ENCODE measurements at places on chromosomes 11 and 22.

GRCh38 chr11:58394195-58394594, 12.5 kb downstream of the OR5B3 start:
- peak; percentile 10 for DNase-seq

- DNase-seq, result no peak
Measured at GRCh38 chr11:12261551-12261950, 115.8 kb upstream of the PARVA start.

GRCh38 chr11:27040302-27041115, at the start of gene BBOX1:
BBOX1 (plus strand) TSS chr11:27040815; CDS start chr11:27055431, 14,616 bp downstream.
- DNase-seq, result peak; percentile 8

DNA sequence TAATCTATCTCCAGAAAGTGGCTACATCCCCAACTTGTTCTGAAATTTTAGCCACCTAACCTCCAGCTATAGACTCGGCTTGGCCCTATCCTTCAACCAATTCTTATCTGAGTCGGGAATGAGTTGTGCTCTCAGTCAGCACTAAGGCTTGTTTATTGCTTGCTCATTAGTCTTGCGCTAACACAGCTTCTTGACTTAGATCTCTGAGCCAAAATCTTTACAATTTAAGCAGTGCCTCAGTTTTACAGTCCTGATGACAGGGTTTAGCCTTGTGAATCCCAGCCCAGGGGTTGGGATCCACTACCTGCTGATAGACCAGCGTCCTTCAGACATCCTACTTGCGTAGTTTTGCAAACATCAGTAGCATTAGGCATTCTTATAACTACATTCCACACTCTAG, 144.6 kb downstream of the NOX4 start:
- DNase-seq, result no peak

DNA sequence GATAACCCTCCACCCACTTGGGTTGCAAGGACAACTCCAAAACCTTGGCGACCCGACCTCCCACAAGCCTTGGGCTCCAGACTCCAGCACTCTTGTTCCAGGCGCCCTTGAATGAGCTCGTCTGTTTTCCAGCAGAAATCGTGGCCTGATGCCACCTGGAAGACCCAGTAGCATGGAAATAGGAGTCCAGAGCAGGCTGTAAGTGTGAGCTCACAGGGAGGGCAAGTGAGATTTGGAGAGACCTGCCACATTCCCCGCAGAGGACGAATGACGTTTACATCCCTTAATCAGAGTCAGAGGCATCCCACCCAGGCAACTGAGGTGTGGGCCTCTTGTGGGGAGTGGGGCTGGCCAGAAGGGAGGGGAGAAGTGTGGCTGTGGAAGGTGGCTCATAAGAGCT, 71.9 kb downstream of the LDLRAD3 start:
- no peak for DNase-seq

- DNase-seq, result no peak
Measured at GRCh38 chr11:12008790-12009616, 577 bp upstream of the DKK3 start.

GRCh38 chr22:50419116-50419515, 55.7 kb downstream of the SBF1 start:
- DNase-seq, result no peak

- DNase-seq, result no peak
Measured at GRCh38 chr11:18972336-18972735, 33.1 kb upstream of the MRGPRX1 start.

DNA sequence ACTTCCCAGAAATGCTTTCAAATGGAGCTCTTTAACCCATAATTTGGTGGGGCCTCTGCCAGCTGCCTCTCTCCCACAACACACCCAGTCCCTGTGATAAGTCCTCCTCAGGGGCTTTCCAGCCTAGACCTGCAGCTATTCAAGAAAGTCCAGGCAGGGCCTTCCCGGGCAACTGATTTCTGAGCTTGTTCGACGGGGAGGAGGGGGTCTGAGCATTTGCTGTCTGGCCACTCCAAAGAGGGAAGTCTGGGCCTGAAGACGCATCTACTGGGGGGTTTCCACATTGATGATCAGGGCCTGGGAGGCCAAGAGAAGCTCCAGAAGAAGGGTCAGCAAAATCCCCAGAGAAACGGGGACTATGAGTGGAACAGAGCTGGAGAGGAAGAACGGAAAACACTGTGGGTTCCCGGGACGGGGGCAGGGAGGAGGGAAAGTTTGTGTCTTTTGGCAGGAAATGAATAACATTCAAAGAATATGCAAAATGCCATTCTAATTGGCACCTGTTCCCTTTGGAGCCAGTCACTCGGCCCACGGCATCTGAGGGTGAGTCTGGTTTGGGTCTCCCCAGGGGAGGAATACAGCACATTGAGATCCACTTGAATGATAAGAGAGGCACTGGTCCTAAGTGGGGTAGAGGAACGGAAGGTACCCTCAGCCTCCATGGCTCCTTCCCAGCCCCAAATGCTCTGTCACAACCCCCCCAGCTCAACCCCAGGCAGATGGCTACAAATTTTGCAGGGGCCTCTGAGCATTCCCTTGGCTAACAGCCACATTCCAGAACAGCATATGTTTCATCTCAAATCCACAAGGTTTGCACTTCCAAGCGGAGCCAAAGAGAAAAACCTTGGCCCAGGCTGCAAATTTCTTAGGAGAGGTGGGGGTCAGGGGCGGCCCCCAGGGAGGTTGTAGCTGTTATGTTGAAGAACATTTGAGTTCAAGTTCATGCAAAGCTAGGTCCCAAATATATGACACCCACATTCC, 72.0 kb downstream of the RPUSD4 start:
- no peak for DNase-seq

DNA sequence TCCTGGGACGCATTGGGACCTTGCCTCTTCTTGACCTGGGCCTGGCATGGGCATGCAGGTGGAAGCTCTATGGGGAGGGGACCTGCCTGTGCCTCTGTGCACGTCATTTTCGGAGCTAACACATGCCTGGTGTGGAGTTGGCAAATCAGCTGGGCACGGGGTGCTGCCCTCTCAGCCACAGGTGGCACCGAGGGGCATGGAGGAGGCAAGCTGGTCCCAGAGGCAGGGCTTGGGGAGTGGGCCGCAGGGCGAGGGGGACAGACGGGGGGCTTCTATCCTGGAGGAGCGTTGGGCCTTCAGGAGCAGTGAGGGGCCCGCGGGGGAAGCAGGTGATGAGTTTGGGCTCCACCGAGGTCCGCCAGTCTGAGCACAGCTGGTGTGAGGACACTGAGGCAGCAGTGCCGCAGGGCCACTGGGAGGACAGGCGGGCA, 362.0 kb downstream of the TBC1D22A start:
- DNase-seq, result no peak

DNA sequence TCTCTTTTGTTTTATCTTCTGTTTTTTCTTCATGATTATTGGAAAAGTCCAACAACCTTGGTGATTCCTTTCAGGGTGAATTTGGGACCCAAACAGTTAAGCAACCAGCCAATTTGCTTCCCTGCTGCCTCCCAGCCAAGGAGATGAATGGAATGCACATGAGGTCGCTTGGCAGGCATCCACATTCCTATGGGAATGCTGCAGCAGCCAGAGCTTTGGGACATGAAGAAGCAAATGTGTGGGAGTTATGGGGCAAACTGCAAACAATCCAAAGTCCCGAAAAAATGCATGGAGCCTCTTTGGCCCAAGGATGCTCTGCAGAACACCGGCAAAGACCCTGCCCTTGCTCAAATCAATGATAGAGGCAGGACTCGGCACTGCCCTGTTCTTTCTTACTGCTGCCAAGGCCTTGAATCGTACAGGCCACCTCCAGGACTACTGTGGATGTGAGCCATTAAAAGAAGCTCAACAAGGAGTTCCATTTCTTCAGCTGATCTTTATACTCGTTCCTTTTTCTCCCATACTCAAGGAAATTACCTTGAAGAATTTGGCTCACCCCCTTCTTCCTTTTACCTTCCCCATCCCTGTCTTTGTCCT, 117.3 kb upstream of the TEAD1 start:
- peak; percentile 49 for DNase-seq

GRCh38 chr11:26078231-26078821, 253.6 kb upstream of the ANO3 start:
- DNase-seq, result no peak

DNA sequence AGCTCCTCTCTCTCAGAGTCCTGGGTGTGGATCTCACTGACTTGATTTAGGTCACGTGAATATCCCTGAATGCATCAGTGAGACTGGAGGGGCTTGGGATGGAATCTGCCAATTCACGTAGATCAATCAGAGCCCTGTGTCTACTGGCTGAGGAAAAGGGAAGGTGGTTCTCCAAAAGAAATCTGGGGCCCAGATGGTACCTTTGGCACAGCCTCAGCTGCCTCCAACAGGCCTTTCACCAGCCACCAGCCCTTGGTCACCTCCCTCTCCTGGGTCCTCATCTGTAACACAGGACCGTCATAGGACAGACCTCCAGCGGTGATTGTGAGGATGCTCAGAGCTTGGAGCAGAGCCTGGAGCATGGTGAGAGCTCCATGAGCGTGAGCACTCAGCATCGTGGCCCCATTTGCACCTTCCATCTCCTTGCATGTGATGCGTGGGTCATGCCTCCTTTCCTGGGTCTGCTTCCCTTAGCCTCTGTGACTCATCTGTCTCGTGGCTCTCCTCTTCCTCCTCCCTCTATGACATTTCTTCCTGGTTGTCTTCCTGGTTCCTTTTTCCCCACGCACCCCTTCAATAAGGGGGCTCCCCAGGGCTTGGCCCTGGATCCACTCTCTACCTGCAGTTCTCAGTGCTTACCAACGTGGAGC, 7.5 kb upstream of the MIEF1 start:
- DNase-seq, result no peak

- DNase-seq, result no peak
Measured at GRCh38 chr22:17910561-17911311, 113.6 kb downstream of the MICAL3 start.

DNA sequence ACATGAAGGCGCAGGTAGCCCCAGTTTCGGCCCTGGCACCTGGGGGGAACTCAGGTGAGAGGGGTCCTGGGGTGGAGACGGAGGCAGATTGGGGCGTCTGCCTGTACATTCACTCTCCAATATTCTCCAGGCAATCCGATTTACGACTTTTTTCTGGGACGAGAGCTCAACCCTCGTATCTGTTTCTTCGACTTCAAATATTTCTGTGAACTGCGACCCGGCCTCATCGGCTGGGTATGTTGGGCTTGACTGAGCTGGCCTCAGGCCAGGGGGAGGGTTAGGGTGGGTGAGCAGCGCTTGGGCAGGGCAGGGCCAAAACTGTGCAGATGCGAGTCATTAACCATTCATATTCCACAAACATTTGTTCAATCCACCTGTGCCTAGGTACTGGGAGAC, 1.7 kb downstream of the TM7SF2 start:
- DNase-seq, result no peak

DNA sequence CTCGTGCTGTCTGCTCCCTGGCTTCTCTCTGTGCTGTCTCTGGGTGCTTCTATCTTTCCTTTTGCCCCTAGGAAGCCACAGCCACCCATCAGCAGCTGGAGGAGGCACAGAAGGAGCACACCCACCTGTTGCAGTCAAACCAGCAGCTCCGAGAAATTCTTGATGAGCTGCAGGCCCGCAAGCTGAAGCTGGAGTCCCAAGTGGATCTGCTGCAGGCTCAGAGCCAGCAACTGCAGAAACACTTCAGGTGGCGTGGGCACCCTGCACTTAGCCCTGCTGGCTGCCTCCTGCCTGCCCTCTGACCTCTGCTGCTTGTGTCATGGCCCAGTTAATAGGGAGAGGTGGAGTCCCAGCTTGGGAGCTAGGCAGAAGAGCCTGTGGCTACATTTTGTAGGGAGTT, 67.8 kb downstream of the CEP164 start:
- no peak for DNase-seq

GRCh38 chr11:84884836-84885235, 742.3 kb downstream of the DLG2 start:
- no peak for DNase-seq

GRCh38 chr11:7495882-7496551, 10.7 kb downstream of the OLFML1 start:
- DNase-seq, result no peak

DNA sequence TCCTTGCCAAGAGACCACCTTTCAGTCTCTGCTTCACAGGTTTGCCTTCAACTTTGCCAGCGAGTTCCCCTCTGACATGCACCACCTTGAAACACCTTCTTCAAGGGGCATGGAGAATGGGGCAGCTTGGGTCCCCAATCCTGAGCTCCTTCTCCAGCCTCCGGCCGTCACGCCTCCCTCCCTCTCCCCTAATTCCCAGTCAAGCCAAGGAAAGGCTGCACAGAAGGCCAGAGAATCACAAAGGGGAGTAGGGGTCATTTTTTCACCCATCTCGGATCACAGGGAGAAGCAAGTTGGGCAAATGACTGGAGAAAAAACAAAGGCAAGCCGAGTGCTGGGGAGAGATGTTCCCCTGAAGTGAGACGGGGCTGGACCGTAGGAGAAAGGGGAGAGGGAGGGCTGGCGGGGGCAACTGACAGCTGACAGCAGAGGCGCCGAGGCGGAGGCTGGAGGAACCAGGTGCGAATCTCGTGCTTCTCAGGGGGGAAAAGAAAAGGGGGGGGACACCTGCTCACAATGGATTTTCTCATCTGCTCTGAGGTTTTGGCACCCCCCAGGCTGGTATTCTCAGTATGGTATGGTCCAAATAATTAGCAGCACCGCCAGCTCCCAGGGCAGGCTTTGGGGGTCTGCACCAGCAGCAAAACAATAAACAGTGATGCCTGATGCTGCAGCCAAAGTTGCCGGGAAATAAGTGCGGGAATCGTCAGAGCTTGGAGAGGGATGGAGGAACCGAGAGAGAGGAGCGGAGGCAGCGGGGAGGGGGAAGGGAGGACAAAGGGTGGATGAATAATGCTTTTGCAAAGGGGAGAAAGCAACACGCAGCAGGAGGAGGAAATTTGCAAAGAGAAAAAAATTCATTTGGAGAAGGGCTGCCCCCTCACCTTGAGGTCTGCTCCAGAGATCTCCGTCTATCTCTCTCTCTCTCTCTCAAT, 644 bp downstream of the YPEL4 start:
- no peak for DNase-seq

DNA sequence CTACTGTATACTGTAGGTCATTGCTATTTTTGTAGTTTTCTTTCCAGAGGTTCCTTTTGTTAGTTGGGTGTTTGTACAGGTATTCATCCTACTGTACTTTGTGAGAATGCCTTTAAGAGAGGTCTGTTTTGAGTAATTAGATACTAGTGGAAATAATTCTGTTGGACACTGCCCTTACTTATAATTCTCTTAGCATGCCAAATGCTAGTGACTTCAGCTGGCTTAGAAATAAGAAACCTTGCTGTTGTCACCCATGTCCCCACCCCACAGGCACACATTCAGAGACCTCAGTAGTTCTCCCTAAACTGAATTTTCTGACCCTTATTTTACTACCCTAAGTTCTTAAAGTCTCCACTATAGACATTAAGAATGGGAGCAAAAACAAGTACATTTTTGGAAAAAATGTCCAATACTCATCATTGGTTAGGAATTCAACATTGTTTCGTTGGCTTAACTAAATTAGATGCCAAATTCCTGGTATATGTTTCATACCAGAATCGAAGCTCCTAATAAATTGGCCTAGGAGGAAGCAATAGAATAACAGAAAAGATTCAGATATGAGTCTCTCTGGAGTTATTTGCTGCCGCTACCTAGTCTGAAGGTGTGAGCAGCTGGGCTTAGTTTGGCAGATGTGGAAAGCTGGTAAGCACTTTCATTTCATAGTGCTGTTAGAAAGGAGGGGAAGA, 28.4 kb downstream of the ZNF143 start:
- DNase-seq, result no peak
